ENCODE measurements at places on chromosomes 16 and 17.

GRCh38 chr16:66296591-66296990 lies 69.9 kb upstream of the CDH5 start:
- peaks cover 4% of the 10 kb centered on the region for H3K4me1 ChIP-seq
- no peaks in the 10 kb centered on the region for H3K36me3 ChIP-seq
- peaks cover 13% of the 10 kb centered on the region for H3K27me3 ChIP-seq
- no peak for DNase-seq
- no peak overlapping the region for H3K27ac ChIP-seq
- H3K4me3 ChIP-seq: no peak overlapping the region

GRCh38 chr17:77728871-77729270 lies 229.6 kb upstream of the TNRC6C start:
- DNase-seq: no peak
- peaks cover 5% of the 10 kb centered on the region for H3K4me1 ChIP-seq
- peaks cover 3% of the 10 kb centered on the region for H3K36me3 ChIP-seq
- H3K27ac ChIP-seq: no peak overlapping the region
- peaks cover 18% of the 10 kb centered on the region for H3K27me3 ChIP-seq

GRCh38 chr17:62793919-62794665 lies 14.0 kb downstream of the MARCHF10 start:
- peak overlapping the region; percentile 18 for H3K4me3 ChIP-seq
- H3K27me3 ChIP-seq: peaks cover 22% of the 10 kb centered on the region
- no peak overlapping the region for H3K27ac ChIP-seq

DNA sequence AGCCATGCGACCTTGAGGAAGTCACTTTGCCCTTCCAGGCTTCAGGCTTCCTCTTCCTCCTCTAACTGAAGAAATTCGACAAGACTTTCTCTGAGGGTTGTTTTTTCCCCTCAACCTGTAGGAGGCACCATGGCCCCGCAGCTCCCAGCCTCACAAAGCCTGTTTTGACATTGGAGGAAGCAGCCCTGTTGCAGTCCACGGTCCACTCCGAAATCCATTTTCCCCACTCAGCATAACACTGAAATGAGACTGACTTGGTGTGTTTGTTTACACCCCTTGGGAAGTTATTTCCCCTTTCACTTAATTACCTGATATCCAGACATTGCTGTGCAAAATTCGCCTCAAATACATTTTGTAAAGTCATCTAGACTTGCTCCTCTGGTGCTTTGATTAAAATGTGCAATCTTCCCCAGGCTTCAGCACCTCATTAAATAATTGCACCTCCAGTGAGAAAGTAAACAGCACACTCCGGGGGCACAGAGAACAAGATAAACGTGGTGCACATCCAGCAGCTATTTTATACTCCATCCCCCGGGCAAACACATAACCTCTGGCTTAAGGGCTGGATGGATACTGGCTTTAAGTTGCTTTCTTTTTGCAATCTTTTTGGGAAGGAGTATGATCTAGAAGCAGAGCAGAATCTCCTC lies 41.4 kb upstream of the PIRT start:
- peaks cover 14% of the 10 kb centered on the region for H3K27me3 ChIP-seq
- H3K36me3 ChIP-seq: no peaks in the 10 kb centered on the region
- no peaks in the 10 kb centered on the region for H3K4me1 ChIP-seq
- no peak overlapping the region for H3K4me3 ChIP-seq

DNA sequence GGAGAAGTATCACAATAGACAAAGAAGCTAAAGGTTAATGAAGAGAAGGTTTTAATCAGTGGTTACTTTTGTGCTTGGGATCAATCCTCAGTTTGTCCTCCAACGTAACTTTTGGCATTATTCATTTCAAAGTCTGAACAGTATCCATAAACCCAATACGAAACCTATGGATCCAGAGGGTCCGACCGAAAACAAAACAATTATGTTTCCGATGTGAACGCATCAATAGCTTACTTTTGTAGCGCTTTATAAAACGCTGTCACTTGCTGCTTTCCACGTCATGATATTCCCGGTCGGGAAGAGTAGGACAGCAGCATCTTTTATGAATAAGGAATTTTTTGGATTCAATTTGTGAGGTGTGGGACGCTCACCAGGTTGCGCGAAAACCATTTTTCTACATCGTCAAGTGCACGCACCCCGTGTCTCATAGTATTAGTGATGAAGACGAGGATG lies 383.8 kb downstream of the ZFHX3 start:
- peak overlapping the region; percentile 98 for H3K27ac ChIP-seq
- no peaks in the 10 kb centered on the region for H3K36me3 ChIP-seq
- no peak for DNase-seq
- peaks cover 4% of the 10 kb centered on the region for H3K4me1 ChIP-seq
- peak overlapping the region; percentile 99 for H3K4me3 ChIP-seq
- H3K27me3 ChIP-seq: no peaks in the 10 kb centered on the region

GRCh38 chr16:69799611-69800031 lies 37.5 kb downstream of the WWP2 start:
- H3K27ac ChIP-seq: no peak overlapping the region
- no peak overlapping the region for H3K4me3 ChIP-seq
- no peak for DNase-seq

DNA sequence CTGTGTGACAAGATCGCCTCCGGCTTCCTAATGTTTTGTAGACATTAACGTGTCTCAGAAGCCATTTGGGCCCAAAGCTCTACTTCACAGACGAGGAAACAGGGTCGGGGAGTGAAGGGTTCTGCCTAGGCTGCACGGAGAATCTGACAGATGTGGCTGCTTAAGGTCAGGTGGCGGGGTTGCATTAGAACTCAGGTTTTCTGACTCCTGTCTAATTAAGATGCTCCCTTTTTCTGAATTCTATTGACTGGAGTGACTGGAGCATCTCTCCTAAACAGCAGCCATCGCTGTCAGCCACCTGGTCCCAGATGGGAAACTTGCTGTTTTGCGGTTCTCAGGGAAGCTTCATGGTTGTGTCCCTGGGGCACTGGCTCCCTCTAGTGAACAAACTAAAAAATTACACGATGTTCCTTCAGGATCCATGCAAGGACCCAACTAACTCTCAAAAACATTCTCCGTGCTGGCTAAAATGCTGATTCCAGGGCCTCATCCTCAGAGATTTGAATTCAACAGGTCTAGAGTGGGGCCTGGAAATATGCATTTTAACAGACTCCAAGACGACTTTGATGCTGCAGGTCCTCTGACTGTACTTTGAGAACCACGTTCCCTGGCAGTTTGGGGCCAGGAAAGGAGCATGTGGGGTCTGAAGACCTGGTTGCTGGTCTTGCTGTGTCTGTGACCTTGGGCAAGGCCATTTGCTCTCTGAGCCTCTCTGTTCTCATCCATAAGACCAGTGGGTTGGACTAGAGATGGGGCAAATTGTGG lies 117.4 kb downstream of the IRF8 start:
- peaks cover 5% of the 10 kb centered on the region for H3K27me3 ChIP-seq
- peaks cover 31% of the 10 kb centered on the region for H3K4me1 ChIP-seq
- H3K27ac ChIP-seq: no peak overlapping the region
- H3K4me3 ChIP-seq: no peak overlapping the region
- peak; percentile 59 for DNase-seq

- H3K36me3 ChIP-seq: peaks cover 2% of the 10 kb centered on the region
- peaks cover 10% of the 10 kb centered on the region for H3K4me1 ChIP-seq
Measured at GRCh38 chr17:48578616-48579470, 693 bp upstream of the HOXB4 start.

- H3K27me3 ChIP-seq: peaks cover 2% of the 10 kb centered on the region
- H3K4me1 ChIP-seq: peaks cover 8% of the 10 kb centered on the region
- H3K36me3 ChIP-seq: no peaks in the 10 kb centered on the region
- H3K27ac ChIP-seq: no peak overlapping the region
Measured at GRCh38 chr16:22681554-22682291, 132.2 kb upstream of the HS3ST2 start.

DNA sequence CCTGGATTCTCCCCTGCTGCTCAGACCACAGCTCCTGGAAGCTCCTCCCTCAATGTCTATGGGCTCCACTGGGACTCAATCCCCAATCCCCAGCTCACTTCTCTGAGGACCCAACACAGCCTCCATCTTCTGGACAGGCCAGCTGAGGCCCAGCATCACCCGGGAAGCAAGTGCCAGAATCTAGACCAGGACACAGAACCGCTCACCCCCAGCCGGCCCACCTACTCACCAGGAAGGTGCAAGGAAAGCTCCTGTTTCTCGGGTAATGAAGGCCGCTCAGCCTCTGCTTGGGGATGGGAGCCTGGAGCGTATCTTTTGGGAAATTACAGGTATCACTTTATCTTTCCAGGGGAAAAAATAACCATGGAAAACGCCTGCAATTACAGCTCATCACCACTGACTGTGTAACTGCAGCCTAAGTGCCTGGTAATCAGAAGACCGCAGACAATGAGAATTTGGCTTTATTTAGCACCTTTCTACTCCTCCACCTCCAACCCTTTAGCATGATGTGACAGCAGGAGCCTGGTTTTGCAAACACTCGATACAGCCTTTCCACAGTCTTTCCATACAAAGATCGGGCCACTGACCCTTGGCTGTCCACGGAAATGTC lies 49.6 kb upstream of the RPL38 start:
- DNase-seq: no peak
- no peaks in the 10 kb centered on the region for H3K36me3 ChIP-seq
- H3K4me1 ChIP-seq: no peaks in the 10 kb centered on the region
- H3K27ac ChIP-seq: no peak overlapping the region
- H3K4me3 ChIP-seq: no peak overlapping the region

GRCh38 chr17:18159551-18160120 lies 24.0 kb upstream of the ALKBH5 start:
- peaks cover 16% of the 10 kb centered on the region for H3K4me1 ChIP-seq
- H3K4me3 ChIP-seq: peak overlapping the region; percentile 78
- no peaks in the 10 kb centered on the region for H3K27me3 ChIP-seq
- H3K36me3 ChIP-seq: no peaks in the 10 kb centered on the region
- H3K27ac ChIP-seq: no peak overlapping the region
- DNase-seq: no peak

DNA sequence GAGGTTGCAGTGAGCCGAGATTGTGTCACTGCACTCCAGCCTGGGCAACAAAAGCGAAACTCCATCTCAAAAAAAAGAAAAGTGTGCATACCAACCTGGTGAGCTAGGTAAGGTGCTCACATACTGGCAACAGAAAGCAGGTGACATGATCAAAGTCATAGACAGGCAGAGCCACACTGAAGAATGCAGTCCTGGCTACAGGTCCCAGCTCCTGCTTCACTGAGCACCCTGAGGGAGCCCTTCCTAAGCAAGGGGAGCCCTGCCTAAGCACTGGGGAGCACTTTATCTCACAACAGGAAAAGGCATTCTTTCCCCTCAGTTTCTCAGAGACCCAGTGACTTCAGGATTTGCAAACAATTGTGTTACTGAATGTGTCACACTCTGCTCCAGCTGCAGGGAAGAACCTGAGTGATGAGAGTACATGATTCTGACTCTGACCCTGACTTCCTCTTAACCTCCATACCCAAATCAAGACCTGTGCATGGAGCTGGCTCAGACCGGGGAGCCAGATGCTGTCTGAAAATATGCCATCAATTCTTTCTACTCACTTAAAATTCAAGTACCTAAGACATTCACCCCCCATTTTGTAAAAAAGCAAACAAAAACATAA lies 40.5 kb downstream of the ANKRD11 start:
- no peak overlapping the region for H3K4me3 ChIP-seq
- H3K4me1 ChIP-seq: peaks cover 34% of the 10 kb centered on the region
- H3K27me3 ChIP-seq: no peaks in the 10 kb centered on the region
- H3K36me3 ChIP-seq: no peaks in the 10 kb centered on the region

- no peak for DNase-seq
- peaks cover 16% of the 10 kb centered on the region for H3K36me3 ChIP-seq
- peaks cover 37% of the 10 kb centered on the region for H3K4me1 ChIP-seq
- H3K4me3 ChIP-seq: no peak overlapping the region
- H3K27ac ChIP-seq: peak overlapping the region; percentile 66
Measured at GRCh38 chr17:42290577-42290976, 2.3 kb downstream of the STAT5A start.

- no peak for DNase-seq
- H3K4me3 ChIP-seq: no peak overlapping the region
- peaks cover 9% of the 10 kb centered on the region for H3K4me1 ChIP-seq
- H3K36me3 ChIP-seq: peaks cover 6% of the 10 kb centered on the region
Measured at GRCh38 chr17:59435238-59435637, 103.8 kb downstream of the YPEL2 start.

- H3K27me3 ChIP-seq: no peaks in the 10 kb centered on the region
- H3K27ac ChIP-seq: no peak overlapping the region
- H3K36me3 ChIP-seq: no peaks in the 10 kb centered on the region
- no peaks in the 10 kb centered on the region for H3K4me1 ChIP-seq
- no peak overlapping the region for H3K4me3 ChIP-seq
- no peak for DNase-seq
Measured at GRCh38 chr16:7976563-7976962, 613.7 kb downstream of the TMEM114 start.

DNA sequence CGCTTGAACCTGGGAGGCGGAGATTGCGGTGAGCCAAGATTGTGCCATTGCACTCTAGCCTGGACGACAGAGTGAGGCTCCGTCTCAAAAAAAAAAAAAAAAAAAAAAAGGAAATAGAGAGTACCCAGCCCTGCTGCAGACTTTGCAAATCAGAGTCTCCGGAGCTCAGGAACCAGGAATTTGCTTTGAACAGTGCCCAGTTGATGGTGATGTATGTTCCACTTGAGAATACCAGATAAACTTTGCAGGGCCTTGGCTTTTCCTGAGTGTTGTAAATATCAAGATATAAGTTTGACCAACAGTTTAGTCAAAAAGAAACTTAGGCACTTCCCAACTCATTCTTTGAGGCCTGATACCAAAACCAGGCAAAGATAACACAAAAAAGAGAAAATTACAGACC lies 30.6 kb upstream of the MAP3K14 start:
- H3K4me1 ChIP-seq: no peaks in the 10 kb centered on the region
- H3K4me3 ChIP-seq: no peak overlapping the region
- no peak overlapping the region for H3K27ac ChIP-seq
- peaks cover 3% of the 10 kb centered on the region for H3K27me3 ChIP-seq
- DNase-seq: no peak

- no peak overlapping the region for H3K4me3 ChIP-seq
- no peak for DNase-seq
- peak overlapping the region; percentile 29 for H3K27ac ChIP-seq
Measured at GRCh38 chr17:7475764-7476422, 3.5 kb downstream of the ZBTB4 start.

- H3K4me1 ChIP-seq: peaks cover 9% of the 10 kb centered on the region
- no peak overlapping the region for H3K4me3 ChIP-seq
- no peak overlapping the region for H3K27ac ChIP-seq
Measured at GRCh38 chr17:81858170-81858966, 2.0 kb downstream of the P4HB start.

DNA sequence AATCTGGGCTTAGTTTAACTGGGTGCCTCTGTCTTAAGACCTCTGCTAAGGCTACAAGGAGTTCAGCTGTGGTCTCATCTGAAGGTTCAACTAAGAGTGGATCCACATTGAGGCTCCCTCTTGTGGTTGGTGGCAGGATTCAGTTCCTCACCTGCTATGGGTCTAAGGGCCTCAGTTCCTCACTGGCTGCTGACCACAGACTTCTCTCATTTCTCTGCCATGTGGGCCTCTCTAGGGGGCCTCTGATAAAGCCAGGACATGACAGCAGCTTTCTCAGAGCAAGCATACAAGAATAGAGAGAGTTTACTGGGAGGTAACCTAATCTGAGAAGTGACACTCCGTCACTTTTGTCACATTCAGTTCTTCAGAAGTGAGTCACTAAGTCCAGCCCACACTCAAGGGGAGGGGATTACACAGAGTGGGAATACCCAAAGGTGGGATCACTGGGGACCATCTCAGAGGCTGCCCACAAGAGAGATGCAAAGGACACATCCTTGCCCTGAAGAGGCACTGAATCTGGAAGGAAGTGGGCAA lies 19.2 kb upstream of the ABAT start:
- DNase-seq: no peak
- H3K27me3 ChIP-seq: no peaks in the 10 kb centered on the region
- H3K36me3 ChIP-seq: no peaks in the 10 kb centered on the region
- H3K27ac ChIP-seq: no peak overlapping the region
